GM12865 (cell line): ENCODE measurements at places on chromosomes 7 and 10.

DNA sequence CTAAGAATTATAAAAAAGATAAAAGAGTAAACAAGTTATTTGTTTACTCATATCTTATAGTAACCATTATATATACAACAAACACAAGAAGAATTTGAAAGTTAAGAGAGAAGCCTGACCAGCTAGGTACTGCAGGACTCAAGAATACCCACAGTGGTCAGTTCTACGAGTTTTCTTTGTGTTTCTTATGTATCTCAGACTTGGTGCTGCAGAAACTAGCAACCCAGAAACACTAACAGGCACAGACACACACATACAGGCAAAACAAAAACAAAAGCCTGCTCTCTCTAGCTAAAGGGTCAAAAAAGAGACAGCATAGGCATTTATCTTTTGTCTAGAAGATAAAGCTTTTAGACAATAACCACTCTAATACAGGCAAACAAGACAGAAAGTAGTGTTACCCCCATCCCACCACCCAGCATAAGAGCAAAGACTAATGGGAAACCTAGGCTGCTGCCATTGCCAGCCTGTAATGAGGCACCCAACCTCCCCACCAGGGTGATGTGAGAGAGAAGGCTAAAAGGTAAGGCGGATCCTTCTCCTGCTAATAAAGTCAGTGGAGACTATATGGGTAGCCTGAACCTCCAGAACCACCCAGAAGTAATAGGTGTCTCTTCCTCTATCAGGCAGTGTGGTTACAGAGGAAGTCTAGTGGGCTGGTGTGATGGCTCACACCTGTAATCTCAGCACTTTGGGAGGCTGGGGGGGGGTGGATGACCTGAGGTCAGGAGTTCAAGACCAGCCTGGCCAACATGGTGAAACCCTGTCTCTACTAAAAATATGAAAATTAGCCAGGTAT, 113.9 kb downstream of the DNAJC1 start:
- peak; percentile 66 for DNase-seq

- no peak for DNase-seq
Measured at GRCh38 chr10:6530966-6531365, 49.1 kb downstream of the PRKCQ start.

DNA sequence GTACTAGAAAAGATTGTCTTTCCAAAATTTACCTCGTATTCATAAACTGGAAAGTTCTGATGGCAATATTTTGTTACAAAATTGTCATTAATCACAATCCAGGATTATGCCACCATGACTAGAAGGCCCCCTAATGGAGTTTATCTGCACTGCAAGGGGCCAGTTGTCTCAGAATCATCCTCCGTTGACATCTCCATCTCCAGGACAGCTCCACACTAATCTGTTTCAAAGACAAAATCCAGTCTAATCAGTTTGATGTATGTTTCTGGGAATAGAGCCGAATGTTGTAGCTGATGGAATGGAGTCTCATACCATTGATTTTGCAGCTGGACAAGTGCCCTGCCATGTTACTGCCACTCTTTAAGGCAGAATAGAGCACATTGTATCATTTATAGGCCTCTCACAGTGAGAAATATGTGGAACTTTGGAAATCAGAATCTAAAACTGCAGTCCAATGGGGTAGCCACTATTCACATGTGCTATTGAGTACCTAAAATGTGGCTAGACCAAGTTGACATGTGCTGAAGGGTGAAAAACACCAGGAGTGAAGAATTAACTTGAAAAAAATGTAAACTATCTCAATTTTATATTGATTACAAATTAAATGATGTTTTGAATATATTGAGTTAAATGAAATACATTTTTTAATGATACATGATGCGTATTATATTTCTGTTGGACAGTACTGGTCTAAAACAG, 38.3 kb upstream of the TOMM7 start:
- DNase-seq, result peak; percentile 54

DNA sequence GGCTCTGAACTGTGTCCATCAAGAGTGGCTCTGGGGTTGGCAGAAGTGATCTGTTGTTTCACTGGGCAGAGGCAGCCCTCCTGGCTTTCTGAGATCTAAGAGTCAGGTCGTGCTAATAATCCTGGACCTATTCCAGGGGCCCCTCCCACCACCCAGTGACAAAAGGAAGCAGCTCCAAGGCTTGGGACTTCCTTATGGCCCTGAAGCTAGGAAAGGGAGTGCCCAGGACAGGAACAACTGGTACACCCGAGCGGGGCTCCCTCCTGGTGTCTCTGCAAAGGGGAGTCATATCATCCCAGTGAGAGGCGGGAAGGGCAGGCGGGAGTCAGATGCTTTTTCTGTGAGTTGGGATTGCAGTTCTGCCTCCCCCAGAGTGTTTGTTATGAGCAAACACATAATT, 32.3 kb downstream of the RPS24 start:
- no peak for DNase-seq

DNA sequence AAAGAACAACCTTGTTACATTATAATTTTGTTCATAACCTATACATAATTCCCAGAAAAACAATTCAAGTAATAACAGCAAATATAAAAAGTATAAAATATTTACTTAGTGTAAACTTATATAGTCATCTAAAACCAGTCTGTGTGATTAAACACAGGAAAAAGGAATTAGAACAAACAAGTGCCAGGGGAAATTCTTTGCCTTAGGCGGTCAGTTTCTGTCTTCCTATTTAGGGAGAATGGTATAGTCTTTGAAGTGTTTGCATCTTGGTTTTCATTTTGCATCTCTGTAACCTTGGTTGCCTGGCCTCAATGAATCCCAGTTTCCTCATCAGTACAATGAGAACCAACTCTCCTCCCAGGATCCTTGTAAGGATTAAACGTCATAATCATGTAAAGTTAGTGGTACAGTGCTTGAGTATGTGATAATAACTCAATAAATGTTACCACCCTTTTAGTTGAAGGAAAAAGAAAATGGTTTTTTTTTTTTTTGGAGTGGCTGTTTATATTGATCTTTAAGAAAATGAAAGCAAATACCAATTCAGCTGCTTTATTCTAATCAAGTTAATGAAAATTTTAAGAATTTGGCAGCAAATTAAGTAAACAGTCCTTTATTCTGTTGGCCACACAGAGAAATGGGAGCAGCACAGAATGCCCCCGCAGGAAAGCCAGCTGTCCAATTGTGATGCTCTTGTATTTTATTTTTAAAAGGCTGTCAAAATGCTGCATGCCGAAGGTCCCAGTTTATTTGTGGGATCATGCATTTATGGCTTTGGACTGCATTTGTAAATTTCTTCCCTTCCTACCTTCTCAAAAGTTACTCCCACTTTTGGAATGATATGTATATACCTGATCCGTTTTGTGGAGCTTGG, 61.8 kb downstream of the SHH start:
- DNase-seq, result no peak

DNA sequence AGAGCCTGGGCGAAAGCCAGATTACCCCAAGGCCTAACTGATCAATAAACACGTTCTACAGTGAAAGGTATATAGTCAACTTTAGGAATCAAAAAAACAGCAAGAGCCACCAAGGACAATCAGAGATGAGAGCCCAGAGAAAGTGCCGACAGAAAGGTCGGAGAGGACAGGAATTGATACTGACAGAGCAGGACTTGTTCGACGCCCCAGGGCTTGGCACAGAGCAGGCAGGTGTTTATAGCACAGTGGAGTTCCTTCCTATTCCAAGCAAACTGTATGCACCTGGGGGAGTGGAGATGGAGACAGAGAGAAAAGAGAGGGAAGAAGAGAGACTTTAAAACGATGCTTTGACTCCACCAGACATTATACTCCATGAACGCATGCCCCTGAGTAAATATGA, 39.5 kb downstream of the PPP1R3C start:
- no peak for DNase-seq

DNA sequence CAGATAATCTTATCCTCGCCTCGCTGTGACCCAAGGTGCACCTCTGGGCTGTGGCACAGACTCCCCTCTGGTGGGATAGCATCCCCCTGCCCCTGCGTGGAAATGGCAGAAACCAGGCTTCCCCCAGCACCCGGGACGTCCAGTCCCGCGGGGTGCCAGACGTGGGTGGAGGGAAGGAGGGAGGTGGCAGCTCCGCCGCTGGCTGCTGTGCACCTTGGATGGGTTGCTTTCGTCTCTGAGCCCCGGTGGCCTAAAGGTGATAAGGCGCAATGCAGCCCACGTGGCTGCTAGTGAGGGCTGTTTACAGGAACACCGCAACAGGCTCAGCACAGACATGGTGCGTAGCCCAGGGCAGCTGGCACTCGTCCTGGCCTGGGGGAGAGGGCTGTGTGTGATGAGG, 13.6 kb upstream of the PDGFA start:
- no peak for DNase-seq

DNA sequence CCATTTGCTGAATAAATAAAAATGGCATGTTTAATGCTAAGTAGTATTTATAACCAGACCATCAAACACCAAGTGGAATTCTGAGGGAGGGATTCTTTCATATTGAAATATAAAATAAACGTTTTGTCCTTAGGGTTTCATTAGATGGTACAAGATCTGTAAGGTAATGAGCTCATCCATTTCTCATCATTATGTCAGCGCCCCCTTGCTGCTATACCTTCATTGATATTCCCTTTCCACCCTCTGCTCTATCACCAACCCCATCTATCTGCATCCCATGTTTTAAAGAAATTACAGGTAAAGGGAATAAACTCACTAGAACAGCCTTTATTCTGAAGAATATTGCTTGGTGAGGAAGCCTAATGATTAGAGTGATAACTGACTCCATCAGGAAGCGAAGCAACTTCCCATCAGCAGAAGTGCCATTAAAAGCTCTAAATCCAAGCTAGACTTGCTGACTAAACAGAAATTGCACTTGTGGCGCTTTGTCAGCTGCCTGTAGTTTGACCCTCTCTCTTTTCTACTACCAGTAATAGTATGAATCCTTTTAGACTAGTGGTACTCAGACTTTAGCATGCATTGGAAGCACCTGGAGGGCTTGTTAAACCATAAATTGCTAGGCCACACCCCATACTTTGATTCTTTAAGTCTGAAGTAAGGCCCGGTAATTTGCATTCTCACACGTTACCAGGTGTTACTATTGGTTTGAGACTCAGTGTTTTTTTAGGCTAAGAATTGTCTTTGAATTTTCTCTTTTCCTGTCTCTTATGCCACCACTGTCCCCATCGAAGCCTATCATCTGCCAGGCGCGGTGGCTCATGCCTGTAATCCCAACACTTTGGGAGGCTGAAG, 27.5 kb downstream of the ADD3 start:
- no peak for DNase-seq

DNA sequence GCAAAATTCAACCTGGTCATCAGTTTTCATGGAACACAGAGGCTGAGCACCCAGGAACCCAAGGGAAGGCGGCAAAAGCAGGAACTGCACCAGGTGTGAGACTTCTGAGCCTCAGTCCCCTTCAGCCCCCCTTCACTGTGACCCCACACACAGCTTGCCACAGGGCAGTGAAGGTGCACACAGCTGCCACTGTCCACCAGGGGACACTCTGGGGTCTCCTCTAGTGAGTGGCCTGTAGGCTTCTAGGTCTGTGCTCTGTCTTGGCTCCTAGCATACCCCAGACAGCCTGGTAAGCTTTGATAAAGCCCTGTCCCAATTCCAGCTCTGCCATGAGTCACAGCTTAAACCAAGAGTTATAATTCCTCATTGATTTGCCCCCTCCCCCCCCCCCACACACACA, 12.1 kb downstream of the KCNH2 start:
- DNase-seq, result no peak

GRCh38 chr7:135665042-135665441, 2.7 kb downstream of the STMP1 start:
- DNase-seq, result no peak

GRCh38 chr10:95440756-95441546, 120.2 kb downstream of the SORBS1 start:
- DNase-seq, result peak; percentile 73

DNA sequence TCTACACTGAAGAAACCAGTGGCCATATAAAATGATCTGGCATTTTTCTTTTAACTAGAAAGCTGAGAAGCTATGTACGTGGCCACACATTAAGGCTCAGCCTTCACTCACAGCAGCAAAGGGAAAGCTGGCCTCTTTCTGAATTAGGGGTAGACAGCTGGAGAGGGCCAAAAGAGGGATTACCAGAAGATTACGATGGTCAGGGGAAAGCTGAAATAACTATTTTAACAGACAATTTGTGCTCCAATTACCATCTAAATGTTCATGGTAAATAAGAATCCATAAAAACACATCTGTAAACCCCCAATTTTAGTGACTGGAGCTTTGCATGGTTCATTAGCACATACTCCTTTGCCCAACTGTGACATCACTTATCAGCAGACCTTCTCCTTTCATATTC, 314.3 kb downstream of the HPSE2 start:
- DNase-seq, result no peak

GRCh38 chr7:57327081-57327480, 122.9 kb upstream of the ZNF716 start:
- DNase-seq, result no peak

DNA sequence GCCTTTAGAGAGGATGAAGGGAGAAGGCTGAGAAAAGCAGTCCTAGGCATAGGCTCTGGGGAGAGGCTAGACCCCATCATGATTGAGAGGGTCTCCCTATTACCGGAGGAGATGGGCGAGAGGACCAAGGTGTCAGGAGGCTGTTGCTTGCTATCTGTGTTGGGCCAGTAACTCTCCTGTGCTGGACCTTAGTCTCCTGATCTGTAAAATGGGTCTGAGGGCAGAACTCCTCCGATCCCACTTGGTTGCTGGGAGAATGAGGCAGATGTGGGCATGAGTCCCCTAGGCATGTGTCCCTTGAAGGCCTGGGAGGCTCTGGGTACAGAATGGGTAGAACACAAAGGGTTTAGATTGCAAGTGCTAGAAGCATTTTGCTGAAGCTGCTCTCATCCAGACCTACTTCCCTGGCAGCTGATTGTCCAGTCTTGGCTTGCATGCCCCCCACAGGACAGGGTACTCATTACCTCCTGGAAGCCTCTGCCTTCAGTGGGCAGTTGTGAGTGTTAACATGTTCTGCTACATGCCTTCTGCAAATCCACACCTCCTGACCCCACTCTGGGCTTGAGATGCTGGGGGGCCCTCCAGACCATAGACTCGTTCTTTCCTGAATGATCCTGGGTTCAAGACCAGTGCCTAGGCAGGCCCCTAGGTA, 4.4 kb downstream of the ZMIZ1 start:
- DNase-seq, result no peak

GRCh38 chr10:94440096-94440495, 37.8 kb downstream of the TBC1D12 start:
- DNase-seq, result no peak

- DNase-seq, result no peak
Measured at GRCh38 chr7:12025246-12025645, 185.8 kb upstream of the TMEM106B start.

DNA sequence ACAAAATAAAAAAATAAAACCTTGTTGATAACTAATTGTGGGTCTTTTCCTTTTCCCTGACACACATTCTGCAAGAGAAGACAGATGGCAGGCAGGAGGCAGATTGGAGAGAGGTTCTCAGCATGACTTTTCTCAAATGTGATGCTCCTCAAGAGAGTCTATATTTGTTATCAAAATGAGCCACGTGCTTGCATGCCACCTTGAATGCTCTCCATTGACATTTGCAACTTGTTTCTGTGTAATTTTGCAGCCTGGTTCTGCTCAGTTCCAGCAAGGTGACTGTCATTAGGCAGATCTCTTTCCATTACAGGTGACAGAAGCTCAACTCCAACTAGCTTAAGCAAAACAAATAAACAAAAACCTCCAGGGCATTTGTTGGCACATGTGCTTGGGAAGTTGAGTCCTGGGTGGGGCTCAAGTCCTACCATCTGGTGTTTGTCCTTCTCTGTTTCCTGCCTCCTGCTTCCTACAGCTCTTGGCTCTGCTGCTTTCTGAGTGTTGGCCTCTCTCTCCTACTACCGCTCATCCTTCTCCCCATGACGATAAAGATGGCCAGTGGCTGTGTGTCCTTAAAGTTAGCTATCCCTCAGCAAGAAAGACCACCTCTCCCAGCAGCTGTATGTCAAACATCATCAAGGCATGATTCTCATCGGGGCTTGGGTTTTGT, 56.7 kb downstream of the GRK5 start:
- no peak for DNase-seq
